GOT3 (cell line): ENCODE measurements at places on chromosomes 4 and X.

DNA sequence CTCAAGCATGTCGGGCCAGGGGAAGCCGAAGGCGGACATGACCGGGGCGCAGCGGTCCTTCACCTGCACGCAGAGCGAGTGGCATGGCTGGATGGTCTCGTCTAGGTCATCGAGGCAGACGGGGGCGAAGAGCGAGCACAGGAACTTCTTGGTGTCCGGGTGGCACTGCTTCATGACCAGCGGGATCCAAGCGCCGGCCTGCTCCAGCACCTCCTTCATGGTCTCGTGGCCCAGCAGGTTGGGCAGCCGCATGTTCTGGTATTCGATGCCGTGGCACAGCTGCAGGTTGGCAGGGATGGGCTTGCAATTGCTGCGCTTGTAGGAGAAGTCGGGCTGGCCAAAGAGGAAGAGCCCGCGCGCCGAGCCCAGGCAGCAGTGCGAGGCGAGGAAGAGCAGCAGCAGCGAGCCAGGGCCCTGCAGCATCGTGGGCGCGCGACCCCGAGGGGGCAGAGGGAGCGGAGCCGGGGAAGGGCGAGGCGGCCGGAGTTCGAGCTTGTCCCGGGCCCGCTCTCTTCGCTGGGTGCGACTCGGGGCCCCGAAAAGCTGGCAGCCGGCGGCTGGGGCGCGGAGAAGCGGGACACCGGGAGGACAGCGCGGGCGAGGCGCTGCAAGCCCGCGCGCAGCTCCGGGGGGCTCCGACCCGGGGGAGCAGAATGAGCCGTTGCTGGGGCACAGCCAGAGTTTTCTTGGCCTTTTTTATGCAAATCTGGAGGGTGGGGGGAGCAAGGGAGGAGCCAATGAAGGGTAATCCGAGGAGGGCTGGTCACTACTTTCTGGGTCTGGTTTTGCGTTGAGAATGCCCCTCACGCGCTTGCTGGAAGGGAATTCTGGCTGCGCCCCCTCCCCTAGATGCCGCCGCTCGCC lies at the start of gene SFRP2:
SFRP2 (minus strand) TSS at position 671 of the 864 bp plus-strand sequence; CDS start at position 423, 248 bp downstream.
- DNase-seq = no peak

GRCh38 chrX:110667706-110668105 lies 127.9 kb downstream of the CHRDL1 start:
- no peak for DNase-seq

DNA sequence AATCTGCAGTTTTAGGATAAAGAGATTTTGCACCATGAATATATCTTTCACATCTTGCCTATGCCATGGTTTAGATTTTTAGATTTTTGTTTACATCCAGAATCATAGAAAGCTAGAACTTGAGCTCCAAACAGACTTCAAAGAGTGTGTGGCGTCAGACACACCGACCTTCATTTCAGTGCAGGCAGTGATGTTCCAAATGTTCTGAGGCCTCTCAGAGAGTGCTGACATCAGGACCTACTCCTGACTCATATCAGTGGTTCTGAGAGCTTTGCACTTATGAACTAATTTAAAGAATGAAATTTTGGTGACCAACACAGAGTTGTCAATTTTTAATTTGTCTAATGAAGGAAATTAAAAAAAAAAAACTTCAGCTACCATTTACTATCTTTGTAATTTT lies 18.3 kb downstream of the CXCR3 start:
- DNase-seq = no peak

- DNase-seq = no peak
Observed at GRCh38 chr4:101651778-101652177, 138.8 kb upstream of the BANK1 start.

DNA sequence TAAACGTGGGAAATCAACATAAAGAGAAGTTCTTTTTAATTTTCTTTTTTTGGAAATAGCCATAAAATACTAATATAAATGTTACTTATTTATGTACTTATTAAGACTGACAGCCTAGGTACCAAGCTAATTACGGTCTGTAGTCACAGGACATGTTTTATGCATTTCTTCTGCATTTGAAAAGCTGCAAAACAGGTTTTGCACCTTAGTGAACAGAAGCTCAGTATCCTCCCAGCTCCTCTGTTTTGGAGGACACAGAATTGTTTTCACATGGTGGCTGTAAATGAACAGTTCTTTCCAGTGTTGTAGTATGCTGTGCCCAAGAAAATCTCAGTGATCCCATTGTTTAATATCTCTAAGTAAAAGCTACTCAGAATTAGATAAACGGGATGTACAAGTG lies 1788.0 kb upstream of the TENM3 start:
- DNase-seq = no peak

GRCh38 chr4:22343606-22344005 lies 172.3 kb downstream of the ADGRA3 start:
- no peak for DNase-seq

DNA sequence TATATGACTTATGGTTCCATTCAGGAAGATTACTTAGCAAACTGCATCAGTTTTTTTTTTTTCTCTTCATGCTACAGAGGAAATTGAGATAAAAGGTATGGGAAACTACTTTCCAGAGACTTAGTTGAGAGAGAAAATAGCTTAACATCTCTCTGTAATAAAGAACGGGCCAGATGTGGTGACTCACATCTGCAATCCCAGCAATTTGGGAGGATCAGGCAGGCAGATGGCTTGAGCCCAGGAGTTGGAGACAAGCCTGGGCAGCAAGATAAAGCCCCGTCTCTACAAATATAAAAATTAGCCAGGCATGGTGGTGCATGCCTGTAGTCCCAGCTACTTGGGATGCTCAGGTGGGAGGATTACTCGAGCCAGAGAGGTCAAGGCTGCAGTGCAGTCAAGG lies 271.2 kb upstream of the TENM3 start:
- DNase-seq = no peak

DNA sequence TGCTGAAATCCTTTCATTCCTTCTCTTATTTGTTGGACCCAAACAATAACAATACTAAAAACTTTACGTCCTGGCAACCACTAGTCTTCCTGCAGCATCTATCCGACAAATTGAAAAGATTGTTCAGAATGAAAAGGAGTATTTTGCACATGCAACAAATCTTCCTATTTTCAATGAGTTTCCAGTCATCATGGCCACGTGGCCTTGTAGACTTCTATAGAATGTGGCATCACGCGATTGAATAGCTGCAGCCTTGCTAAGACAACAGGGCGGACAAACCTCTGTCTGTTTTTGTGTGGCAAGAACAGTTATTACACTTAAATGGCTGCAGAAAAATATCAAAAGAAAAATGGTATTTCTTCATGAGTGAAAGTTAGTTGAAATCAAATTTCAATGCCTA lies 297.9 kb upstream of the LCORL start:
- DNase-seq = no peak

- no peak for DNase-seq
Observed at GRCh38 chrX:10922159-10922558, 189.0 kb upstream of the HCCS start.

GRCh38 chrX:72408885-72409284 lies 103.2 kb upstream of the CITED1 start:
- DNase-seq = no peak

GRCh38 chr4:22984390-22984789 lies 291.7 kb downstream of the GBA3 start:
- DNase-seq = no peak

GRCh38 chr4:8410641-8411271 lies 29.8 kb downstream of the ACOX3 start:
- no peak for DNase-seq

- DNase-seq = no peak
Observed at GRCh38 chr4:39032218-39033085, at the start of gene TMEM156. TSS of gene TMEM156 (minus strand) at chr4:39032409. CDS start at chr4:39032313, 96 bp downstream.

DNA sequence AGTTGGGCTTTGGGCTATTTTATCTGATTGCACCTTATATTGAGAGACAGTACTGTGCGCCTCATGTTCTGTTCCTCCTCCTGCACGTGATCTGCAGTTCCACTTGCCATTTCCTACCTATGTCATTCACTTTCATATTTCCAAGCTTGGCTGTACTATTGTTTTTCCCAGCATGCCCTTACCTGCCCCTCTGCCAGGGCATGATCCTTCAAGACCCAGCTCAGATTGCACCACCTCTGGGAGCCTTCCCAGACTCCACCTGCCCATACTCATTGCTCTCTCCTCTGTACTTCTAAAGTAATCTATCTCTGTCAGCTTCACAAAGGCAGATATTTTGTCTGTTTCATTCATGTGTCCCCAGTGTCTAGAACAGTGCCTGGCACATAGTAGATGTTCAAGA lies 11.6 kb downstream of the SLC25A5 start:
- no peak for DNase-seq

DNA sequence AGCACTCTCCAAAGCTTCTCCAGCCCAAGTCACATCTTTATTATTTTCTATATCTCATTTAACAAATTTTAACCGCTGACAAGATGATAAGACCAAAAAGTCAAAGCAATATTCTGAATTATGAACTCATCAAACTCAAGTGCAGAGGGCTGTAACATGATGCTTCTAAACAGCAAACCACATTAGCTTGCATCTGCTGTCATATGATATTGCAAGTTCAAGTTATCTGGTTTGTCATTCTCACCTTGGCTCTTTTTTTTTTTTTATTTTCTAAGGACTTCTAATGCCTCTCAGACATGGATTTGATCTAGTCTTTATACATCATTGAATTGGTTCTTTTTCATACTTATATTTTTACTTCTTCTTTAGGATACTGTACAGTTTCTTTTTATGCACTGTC lies 93.4 kb downstream of the SLC10A7 start:
- DNase-seq = no peak

DNA sequence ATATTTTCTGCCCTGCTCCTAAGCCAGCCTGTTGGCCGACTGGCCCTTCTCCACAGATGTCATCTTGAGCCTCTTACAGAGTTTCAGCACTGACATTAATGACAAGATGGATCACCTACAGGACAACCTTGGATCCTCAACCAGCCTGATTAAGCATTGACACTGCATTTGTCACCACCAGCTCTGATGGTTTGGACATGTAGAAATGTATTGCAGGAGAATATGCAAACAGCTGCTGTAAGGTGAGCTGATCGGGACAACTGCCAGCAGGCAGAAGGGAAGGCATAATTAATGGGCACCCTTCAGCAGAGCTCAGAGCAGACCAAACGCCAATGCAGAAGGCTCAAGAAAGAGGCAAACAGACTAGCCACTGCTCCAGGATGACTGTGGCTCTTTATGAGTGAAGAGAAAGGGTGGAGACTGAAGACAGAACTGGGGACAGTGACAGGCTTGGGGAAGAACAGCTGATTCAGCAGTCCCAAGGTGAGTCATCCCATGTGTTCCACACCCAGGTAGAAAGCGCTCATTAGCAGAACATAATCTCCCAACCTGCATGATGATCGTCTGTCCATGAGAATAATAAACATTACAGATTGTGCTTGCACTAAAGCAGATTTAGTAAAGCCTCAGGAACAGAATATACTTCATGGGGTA lies 6.7 kb downstream of the CORIN start:
- DNase-seq = no peak

- DNase-seq = peak; percentile 1
Observed at GRCh38 chr4:73573794-73574528, 46.3 kb downstream of the RASSF6 start.

GRCh38 chr4:74456849-74457395 lies 12.0 kb downstream of the AREG start:
- DNase-seq = no peak

DNA sequence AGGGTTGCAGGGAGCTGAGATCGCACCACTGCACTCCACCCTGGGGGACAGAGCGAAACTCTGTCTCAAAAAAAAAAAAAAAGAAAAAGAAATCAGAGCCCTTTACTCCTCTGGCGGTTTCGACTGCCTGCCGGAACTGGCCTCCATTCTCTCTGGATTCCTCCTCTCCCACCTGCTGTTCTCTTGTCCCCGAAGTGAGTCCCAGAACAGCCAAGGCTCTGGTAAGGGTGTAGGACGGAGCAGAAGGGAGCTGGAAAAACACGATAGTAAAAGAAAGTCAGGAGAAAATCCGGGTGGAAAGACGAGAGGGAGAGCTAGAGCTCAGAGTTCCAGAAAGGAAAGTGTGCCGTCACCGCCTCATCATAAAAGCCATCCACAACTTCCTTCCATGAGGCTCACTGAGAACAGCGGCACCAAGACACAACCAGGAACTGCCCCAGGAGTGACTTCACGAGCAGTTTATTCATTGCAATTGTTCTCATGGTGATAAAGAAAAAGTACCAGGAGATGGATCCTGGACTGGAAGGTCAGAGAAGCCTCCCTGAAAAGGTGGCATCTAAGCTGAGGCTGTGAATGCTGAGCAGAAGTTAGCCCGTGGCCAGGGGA lies 12.3 kb downstream of the TLR3 start:
- no peak for DNase-seq

DNA sequence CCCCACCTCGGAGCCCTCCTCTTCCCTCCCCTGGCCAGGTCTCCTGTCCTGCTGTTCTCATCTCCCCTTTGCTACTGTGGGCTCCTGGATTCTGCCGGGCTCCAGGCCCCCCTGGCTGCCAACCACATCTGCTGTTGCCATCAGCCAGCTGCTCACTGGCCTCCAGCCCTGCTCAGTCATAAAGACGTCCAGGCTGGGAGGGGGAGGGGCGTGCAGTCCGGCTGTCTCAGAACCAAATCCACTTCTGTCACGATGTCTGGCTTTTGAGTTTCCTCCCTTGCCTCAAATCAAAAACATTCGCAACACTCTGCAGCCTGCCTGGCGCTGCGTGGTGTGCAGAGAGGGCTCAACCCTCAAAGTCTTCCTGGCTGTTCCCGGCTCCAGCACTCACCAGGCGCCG lies 7.1 kb downstream of the RASL11B start:
- DNase-seq = no peak

GRCh38 chrX:108735679-108736508 lies 469 bp downstream of the IRS4 start:
- DNase-seq = no peak

GRCh38 chrX:5683996-5684395 lies 544.7 kb downstream of the NLGN4X start:
- DNase-seq = no peak

GRCh38 chr4:114613560-114613959 lies 15.0 kb downstream of the UGT8 start:
- DNase-seq = no peak

DNA sequence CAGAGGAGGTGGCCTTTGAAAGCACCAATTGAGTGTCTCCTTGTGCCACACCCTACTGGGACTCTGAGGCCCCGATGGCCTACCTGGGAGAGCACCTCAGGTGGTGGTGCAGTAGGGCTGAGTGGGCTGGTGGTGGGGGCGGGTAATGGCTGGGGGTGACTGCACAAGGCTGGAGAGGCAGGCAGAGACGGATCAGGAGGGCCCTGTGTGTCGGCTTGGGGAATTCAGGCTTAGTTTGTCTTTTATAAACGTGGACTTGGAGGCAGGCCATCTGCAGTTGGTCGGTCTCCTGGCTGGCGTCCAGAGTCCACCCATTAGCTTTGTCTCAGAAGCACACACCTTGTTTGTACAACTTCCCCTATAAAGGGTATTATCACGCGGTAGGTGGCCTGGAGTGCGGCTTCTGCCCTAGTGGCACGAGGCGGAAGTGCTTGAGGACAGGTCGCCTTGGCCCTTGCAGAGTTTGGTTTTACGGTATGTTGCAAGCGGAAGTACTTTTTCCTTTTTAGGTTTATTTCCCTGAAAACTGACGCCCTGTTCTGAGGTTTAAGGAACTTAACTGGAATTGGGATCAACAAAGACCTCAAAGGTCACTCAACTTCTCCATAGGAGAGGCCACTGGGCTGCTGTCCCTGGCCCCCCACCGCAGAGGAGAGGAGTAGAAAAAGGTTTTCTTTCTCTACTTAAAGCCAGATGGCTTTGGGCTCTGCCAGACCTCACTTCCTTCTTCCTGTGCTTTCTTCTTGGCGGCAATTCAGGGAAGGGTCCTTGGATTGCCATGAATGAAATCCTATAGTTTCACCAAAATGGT lies 8.0 kb downstream of the TBC1D14 start:
- DNase-seq = no peak

GRCh38 chrX:48631376-48632090 lies 34.2 kb downstream of the WDR13 start:
- peak; percentile 52 for DNase-seq
